Hypothalamus (tissue), 51 donors: ENCODE measurements at places on chromosomes 2 and 18.

- DNase-seq: no peak
These were observed 34.1 kb upstream of the SLC39A10 start for GRCh38 chr2:195622966-195623365.

DNA sequence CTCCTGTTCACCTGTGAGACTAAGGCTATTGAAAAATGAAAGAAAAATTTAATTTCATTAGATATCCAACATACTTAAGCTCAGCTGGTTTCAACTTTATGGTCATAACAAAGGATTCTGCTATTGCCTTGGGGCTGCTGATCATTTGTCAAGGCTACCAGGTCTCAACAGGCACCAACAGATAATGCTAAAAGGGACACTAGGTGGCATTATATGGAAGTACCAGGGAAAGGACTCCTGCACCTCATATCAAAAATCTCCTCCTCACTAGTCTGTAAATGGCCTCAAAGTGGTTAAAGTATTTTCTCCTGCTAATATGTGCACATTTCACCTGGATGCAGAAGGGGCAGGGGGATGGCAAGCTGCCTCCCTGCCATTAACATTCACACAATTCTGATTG is 167.9 kb upstream of the REG3A start:
- no peak for DNase-seq

DNA sequence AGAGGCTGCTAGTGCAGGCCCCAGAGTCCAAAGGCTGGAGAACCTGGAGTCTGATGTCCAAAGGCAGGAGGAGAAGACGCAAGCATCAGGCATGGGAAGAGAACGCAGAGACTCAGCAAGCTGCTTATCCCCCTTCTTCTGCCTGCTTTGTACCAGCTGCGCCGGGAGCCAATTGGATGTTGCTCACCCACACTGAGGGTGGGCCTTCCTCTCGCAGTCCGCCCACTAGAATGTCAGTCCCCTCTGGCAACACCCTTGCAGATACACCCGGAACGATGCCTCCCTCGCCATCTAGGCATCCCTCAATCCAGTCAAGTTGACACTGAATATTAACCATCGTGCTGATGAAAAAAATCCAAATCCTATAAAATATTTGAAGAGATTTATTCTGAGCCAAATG is 141.6 kb downstream of the TWIST2 start:
- DNase-seq: no peak

GRCh38 chr18:69128566-69128965 is 272.1 kb upstream of the DOK6 start:
- no peak for DNase-seq

DNA sequence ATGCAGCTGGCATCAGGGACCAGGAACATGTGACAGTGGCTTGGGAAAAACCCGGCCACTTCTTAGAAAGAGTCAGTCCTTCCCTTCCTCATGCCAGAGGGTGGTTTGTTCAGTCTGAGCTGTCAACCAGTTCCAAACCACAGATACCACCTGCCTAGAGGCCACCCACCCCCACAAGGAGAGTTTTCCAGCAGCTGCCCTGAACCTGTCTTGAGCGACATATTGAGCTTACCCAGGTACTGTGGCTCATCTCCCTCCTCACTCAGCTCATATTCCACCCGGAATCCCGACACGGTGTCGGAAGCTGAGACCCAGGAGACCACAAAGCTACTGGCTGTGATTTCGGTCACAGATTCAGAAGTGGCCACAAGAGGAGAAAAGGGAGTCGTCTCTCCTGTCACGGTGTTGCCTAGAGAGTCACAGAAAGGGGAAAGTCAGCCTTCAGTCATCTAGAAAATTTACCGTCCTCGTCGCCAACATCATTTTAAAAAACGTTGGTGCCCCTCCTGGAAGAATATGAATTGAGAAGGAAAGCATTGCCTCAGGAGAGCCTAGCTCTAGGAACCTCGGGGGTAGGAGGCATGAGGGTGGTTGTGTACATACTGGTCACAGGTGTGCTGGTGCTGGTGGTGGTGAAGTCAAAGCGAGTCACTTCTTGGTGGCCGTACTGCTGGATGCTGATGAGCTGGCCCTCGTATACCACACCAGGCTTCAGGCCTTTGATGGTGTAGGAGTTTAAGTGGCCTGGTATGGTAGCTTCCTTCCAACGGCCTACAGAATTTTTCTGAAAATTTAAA is 26.3 kb downstream of the FN1 start:
- DNase-seq: no peak

DNA sequence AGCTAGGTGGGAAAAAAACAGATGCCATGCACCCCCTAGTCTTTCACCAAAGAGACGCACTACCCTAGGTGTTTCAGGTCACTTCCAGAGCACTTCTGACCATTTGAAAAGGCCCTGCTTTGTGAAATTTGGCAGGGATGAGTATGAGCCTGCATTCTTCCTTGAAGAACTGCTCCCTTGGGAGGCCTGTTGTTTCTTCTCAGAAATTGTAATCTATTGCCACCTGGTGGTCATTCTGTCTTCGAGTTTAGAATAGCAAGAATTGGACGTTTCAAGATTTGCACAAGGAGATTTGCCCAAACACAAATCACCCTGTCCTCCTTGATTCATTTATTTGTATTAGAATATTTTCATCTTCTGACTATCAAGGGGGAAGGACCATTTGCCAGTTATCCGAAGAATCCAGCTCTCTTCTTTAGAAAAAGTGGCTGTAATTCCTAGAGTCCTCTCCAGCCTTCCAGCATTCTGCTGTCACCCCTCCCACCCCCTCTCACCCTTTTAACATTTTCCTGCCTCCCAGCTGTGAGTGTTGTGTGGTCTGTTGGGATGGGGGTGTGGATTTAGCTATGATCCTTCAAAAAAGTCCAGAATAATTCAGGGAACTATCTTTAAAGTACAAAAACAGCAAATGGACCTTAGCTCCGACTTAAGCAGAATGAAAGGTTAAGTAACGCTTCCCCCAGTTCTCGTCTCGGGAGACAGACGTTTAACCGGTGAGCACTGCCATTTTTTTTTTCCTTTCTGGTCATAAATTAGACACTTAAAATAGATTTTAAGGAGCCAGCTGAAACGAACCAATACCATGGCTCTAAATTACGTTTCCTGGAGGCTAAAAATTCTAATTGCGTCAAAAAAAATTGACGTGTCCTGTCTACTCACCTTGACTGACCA is 3.7 kb upstream of the GAD1 start:
- no peak for DNase-seq

DNA sequence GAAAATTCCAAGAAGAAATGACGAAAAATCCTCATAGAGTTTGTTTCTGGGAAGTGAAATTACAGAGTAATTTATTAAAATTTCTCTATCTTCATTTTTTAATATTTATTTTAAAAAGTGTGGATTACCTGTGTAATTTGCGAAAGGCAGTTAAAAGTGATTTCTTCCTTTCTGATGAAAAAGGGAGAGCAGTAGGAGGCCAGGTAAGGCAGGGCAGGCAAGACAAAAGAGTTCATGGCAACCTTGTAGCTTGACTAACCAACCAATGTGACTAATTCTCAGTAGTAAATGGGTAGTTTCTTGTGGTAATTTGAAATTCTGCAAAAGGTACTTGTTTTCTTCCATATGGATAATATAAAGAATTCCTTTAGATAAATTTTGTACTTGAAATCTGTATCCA is 34.9 kb upstream of the COL5A2 start:
- DNase-seq: no peak
